ENCODE measurements at places on chromosomes 12 and 14. TPM values are rescaled to one million over a fixed set of nuclear protein-coding genes. Genes with fewer than 3 reads are reported as not detected.
A peak's percentile ranks its signal among the peaks of the same experiment; 100 is the strongest.

Gene P2RX7
- 16.7 TPM for total RNA-seq

Gene KCNA1
- not detected for total RNA-seq

DNA sequence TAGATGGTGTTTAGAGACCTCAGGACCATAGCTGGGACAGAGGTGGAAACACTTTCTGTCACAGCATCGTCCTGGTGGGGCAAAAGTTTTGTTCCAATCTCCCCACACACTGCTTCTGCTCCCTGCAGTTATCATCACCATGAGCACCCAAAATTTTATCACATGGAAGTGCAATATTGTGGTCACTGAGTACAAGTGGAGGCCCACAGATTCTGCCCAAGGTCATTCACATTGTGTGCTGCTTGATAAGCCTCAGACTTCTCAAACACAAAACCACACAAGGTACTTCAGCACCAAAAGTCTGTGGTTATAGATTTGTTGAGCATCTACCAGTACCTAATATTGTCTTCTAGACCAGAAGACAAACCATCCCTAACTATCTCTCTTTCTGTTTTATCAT is 554 bp upstream of the KRT77 start:
- H3K27me3 ChIP-seq = no peaks in the 10 kb centered on the region
- H3K4me1 ChIP-seq = no peaks in the 10 kb centered on the region
- H3K4me3 ChIP-seq = no peak overlapping the region
- no peaks in the 10 kb centered on the region for H3K36me3 ChIP-seq

DNA sequence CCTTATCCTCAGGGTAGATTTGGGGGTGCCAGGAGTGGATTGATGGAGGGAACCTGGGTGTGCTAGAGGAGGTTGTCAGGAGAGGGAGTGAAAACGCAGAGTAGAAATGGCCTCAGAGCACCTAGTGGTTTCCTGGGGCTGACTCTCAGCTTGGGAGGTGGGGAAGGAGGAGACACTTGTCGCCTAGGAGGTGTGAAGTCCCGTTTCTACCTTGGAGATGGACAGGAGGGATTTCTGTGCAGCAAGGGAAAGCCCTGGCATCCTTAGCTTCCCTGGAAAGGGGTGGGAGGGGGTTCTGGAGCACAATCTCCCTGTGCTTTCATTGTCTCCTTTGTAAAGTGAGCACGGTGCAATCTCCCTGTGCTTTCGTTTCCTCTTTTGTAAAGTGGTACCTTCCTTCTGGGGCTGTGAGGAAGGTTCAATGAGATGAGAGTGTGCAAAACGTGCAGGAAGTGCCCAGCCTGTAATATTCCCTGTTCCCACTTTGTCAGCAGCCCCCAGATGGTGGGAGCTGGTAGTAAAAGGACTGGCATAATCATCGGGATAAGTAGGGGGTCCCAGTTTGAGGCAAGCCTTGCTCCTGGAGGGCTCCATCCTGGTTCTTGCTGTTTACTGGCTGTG is 1.6 kb downstream of the OAS3 start:
- no peaks in the 10 kb centered on the region for H3K36me3 ChIP-seq
- H3K4me3 ChIP-seq = no peak overlapping the region
- no peak overlapping the region for H3K27ac ChIP-seq
- DNase-seq = no peak

Gene SRRM4
- not detected for total RNA-seq

Gene CDCA4
- total RNA-seq = 7.9 TPM

- H3K27ac ChIP-seq = peak overlapping the region; percentile 98
- H3K36me3 ChIP-seq = no peaks in the 10 kb centered on the region
- no peaks in the 10 kb centered on the region for H3K4me1 ChIP-seq
- DNase-seq = peak; percentile 65
- H3K4me3 ChIP-seq = peak overlapping the region; percentile 76
Observed at GRCh38 chr14:39266525-39266870, 32.8 kb downstream of the MIA2 start.

Gene SLC5A8
- total RNA-seq = not detected

DNA sequence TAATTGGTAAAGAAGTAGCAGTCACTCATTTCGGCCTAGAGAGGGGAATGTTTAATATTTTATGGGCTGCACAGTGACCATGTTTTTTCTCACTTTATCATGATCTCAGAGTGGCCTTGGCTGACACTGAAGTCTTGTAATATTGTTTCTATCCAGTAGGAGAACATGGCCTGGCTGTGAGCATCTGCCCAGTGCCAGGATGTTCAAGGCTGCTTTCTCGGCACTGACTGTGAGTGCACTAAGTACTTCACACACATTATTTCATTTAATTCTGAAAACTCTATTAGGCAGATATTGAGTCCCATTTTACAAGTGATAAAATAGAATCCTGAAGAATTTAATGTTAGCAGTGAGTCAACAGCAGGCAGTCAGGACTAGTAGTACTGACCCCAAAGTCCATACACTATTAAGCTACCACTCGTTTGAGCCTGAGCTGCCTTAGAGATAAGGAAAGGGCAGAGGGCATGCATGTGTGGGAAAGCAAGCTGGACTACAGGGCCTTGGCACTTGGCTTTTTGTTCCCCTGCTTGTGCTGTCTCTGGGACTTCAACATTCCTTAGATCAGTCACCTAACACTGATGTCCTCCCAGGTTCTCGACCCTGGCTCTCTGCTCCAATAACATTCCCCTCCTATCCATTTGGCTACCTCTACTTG is 42.2 kb upstream of the APPL2 start:
- H3K4me3 ChIP-seq = no peak overlapping the region
- H3K36me3 ChIP-seq = no peaks in the 10 kb centered on the region
- no peaks in the 10 kb centered on the region for H3K27me3 ChIP-seq
- no peak for DNase-seq

DNA sequence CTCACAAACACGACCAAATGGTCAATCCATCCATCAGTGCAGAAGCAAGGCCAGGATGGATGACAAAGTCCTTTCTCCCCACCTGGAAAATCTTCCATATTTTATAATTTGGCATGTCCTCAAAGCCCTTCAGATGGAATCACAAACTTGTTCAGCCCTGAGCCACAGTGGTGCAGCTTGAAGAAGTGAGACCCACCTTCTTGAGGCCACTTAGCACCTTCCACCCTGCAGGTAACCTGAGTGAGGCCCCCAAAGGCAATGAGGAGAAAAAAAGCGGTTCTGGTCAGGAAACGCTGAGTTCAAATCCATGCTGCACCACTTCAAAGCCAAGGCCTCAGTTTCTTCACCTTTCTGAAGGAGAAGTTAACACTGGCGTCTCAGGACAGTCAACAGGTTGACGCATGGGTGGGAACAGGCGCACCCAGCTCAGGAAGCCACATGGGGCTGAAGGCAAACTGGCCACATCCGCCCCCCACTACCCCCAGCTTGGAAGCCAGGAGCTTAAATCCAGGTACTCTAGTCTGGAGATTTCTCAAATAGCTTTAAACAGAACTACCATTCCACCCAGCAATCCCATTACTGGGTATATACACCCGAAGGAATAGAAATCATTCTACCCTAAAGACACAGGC is 320.4 kb downstream of the BCL11B start:
- no peak for DNase-seq
- H3K4me1 ChIP-seq = no peaks in the 10 kb centered on the region
- H3K36me3 ChIP-seq = no peaks in the 10 kb centered on the region
- no peak overlapping the region for H3K27ac ChIP-seq

Gene KRT72
- not detected for total RNA-seq

GRCh38 chr14:101535701-101536207 is 25.5 kb upstream of the DIO3 start:
- no peaks in the 10 kb centered on the region for H3K4me1 ChIP-seq
- H3K27ac ChIP-seq = no peak overlapping the region
- no peak for DNase-seq
- H3K27me3 ChIP-seq = no peaks in the 10 kb centered on the region
- no peaks in the 10 kb centered on the region for H3K36me3 ChIP-seq

DNA sequence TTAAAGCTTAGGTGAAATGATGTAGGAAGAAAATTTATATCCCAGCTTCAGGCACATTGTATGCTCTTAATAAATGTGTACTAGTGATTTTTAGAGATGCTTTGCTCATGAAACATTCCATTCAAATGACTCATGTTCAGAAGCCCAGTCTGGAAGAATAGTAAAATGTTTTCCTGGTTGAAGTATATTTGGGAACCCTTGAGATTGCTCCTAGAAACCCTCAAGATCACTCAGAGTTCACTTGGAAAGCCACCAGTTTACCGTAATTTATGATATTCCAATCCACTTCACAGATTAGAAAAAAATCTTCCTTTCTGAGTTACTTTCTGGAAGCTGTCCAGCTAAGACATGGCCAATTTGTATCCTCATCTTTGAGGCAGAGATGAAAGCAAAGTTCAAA is 186.4 kb downstream of the SYT10 start:
- H3K4me3 ChIP-seq = no peak overlapping the region
- no peaks in the 10 kb centered on the region for H3K27me3 ChIP-seq
- no peak overlapping the region for H3K27ac ChIP-seq
- no peaks in the 10 kb centered on the region for H3K4me1 ChIP-seq
- no peaks in the 10 kb centered on the region for H3K36me3 ChIP-seq

DNA sequence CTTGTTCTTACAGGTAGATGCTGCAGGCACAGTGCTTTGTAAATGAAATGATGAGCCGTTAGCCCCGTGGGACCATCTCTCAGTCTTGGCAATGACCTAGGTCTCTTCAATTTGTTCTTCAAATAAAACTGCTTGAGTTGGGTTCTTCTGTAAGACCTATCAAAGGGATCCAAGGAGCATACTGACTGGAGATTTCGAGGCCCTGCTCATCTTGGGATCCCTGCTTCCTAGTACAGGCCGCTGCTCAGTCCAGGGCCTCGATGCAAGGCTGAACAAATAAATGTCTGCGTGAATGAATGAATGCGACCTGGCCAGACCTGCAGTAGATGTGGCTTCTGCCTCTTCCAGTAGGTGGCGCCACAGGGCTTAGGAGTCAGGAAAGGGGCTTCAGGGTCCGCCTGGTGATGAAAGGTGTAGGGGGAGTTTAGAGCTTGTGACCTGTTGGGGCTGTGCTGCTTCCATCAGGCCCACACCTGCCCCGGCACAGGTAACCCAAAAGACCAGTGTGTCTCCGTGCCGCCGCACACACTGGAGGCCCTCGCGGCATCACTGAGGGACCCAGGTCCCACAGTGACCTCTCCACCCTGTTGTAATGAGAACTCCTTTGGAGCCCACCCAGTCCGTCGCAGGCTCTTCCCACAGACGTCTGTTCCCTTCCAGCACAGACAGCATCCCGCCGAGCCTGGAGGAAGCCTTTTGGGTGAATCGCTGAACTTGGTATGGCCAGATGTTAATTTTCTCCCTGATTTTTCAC is 4.4 kb downstream of the CACNA1C start:
- H3K4me1 ChIP-seq = no peaks in the 10 kb centered on the region
- peak; percentile 56 for DNase-seq
- no peaks in the 10 kb centered on the region for H3K36me3 ChIP-seq
- H3K4me3 ChIP-seq = no peak overlapping the region
- H3K27me3 ChIP-seq = no peaks in the 10 kb centered on the region

Gene KITLG
- 64.6 TPM for total RNA-seq
